ENCODE measurements at places on chromosomes 7 and 10.

DNA sequence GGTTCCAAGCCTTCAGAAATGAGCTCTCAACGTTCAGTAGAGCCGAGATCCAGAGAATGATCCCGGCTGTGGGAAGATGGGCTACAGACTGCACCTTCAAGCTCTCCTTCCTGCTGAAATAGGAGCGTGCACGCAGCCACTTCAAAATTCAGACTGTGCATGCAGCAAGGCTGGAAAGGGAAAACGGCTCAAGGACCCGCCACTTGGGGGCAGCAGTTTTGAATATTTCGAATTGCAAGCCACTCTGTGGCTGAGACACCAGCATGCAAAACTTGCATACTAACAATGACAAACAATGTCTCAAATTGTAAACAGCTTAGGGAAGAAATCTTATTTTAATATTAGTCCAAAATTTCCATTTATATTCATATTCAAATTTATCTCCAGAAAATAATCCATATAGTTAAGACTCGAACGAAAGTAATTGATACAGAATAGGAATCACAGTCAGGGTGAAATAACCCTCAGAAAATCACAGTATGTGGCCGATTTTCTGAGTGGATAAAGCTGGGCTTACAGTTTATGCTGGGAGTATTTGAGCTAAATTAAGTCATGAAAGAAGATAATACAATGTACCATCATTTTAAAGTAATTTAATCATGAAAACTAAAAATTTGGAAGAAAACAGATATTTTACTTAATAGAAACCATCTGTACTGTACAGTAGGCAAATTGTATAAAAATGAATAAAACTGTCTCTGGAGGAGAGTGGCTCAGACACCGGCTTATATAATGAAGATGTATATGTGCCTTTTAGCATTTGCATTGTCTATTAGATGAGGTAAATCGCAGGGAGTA lies 137.9 kb upstream of the MKI67 start:
- no peak for DNase-seq

GRCh38 chr7:85688712-85689111 lies 501.9 kb upstream of the SEMA3D start:
- DNase-seq, result no peak

GRCh38 chr10:34399013-34399412 lies 416.1 kb downstream of the PARD3 start:
- no peak for DNase-seq

DNA sequence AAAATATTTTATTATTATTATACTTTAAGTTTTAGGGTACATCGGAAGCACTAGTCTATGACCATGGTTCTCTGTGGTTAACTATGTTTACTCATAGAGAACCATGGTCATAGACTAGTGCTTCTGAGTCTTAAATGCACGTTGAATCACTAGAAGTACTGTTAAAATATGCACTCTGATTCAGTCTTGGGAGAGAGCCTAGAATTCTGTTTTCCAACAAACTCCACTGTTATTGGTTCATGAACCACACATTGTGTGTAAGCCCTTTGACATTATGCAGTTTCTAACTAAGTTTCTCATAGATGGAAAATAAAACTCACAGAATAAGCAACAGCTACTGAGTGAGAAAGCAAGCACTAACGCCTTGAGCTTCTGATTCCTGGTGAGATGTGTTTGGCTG lies 1120.6 kb downstream of the SORCS1 start:
- DNase-seq, result no peak

DNA sequence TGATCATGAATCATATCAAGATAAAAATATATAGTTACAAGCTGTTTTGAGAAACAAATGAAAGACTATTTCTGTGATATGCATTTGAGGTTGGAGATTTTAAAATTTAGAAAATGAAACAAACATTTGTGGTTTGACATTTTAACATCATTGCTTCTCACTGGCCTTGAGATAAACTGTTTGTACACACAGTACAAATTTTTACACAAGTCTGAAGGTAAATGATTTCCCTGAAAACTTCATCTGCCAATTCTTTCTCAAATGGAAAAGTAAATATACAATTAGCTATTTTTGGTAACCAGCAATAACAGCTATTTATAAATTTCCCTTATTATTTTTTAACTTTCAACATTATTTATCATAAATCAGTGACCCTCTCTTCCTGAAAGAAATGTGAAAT lies 38.6 kb downstream of the ZNF800 start:
- no peak for DNase-seq

DNA sequence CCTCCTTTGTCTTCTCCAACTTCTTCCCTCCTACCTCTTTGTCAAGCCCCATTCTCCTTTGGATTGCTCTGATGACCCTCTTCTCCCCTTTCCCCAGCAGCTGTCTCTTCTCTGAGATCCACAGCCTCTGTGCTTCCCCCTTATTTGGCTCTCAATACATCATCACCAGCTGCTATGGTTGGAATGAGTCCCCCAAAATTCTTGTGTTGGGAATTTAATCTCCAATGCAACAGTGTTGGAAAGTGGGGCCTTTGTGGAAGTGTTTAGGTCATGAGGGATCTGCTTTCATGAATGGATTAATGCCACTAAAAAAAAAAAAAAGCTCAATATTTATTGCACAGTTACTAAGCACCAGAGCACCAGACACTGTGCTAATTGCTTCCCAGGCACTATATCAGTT lies 39.2 kb upstream of the FRMD4A start:
- no peak for DNase-seq

GRCh38 chr7:95501261-95501832 lies 15.6 kb downstream of the ASB4 start:
- DNase-seq, result no peak

GRCh38 chr10:48468866-48469511 lies 135.9 kb downstream of the ARHGAP22 start:
- DNase-seq, result no peak

Data from stimulated activated CD8-positive, alpha-beta memory T cell treated with anti-CD3 and anti-CD28 coated beads, Interleukin-7, amount 100 ng/mL, for 1 hour (primary cell).